Activated naive CD4-positive, alpha-beta T cell treated with anti-CD3 and anti-CD28 coated beads for 36 hours (primary cell): ENCODE measurements at places on chromosomes 4 and X. TPM values are rescaled to one million over a fixed set of nuclear protein-coding genes. Genes with fewer than 3 reads are reported as not detected.

GRCh38 chrX:50643525-50644137, 170.4 kb downstream of the SHROOM4 start:
- H3K4me3 ChIP-seq, result no peak overlapping the region
- H3K4me1 ChIP-seq, result no peaks in the 10 kb centered on the region
- H3K27ac ChIP-seq, result no peak overlapping the region
- no peak for DNase-seq

- no peak for DNase-seq
- H3K4me1 ChIP-seq, result no peaks in the 10 kb centered on the region
- no peak overlapping the region for H3K27ac ChIP-seq
Measured at GRCh38 chrX:128739539-128739938, 687.3 kb upstream of the ACTRT1 start.

DNA sequence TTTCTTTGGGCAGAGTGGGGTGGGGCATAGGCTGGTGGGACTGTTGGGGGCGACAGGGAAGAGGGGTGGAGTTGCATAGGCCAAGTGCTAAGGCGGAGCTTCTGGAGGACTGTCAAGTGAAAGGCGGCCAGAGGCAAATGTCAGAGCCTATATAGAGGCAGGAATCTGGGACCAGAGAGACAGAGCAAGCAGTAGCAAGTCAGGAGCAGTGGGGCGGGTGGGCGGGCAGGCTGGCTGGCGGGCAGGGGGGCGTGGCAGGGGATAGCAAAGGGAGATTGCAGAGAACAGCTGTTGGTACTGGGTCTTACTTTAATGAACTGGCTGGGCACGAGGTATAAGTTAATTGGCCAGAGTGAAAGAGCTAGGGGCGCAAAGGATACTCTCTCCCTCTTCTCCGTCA, 89.8 kb downstream of the RTL9 start:
- no peaks in the 10 kb centered on the region for H3K36me3 ChIP-seq
- H3K4me3 ChIP-seq, result no peak overlapping the region
- H3K4me1 ChIP-seq, result no peaks in the 10 kb centered on the region
- no peak for DNase-seq
- no peak overlapping the region for H3K27ac ChIP-seq

- H3K36me3 ChIP-seq, result no peaks in the 10 kb centered on the region
- no peaks in the 10 kb centered on the region for H3K4me1 ChIP-seq
- H3K27ac ChIP-seq, result no peak overlapping the region
- no peak overlapping the region for H3K4me3 ChIP-seq
- no peaks in the 10 kb centered on the region for H3K27me3 ChIP-seq
Measured at GRCh38 chrX:11533199-11533651, 132.5 kb downstream of the ARHGAP6 start.

GRCh38 chr4:7967501-7968261, 28.0 kb upstream of the AFAP1 start:
- DNase-seq, result no peak
- peak overlapping the region; percentile 74 for H3K27ac ChIP-seq
- peaks cover 10% of the 10 kb centered on the region for H3K36me3 ChIP-seq

- H3K27ac ChIP-seq, result no peak overlapping the region
- H3K4me1 ChIP-seq, result no peaks in the 10 kb centered on the region
- H3K4me3 ChIP-seq, result no peak overlapping the region
- no peaks in the 10 kb centered on the region for H3K27me3 ChIP-seq
- no peaks in the 10 kb centered on the region for H3K36me3 ChIP-seq
Measured at GRCh38 chr4:62450740-62451139, 1250.6 kb downstream of the ADGRL3 start.

- H3K4me1 ChIP-seq, result no peaks in the 10 kb centered on the region
- no peak overlapping the region for H3K4me3 ChIP-seq
- DNase-seq, result no peak
- peaks cover 4% of the 10 kb centered on the region for H3K27me3 ChIP-seq
- no peak overlapping the region for H3K27ac ChIP-seq
- H3K36me3 ChIP-seq, result peaks cover 4% of the 10 kb centered on the region
Measured at GRCh38 chr4:26104056-26104685, 190.2 kb downstream of the SMIM20 start.

Gene MAGEB17
- not detected for total RNA-seq

Gene SERTM2
- total RNA-seq, result 0.25 TPM

Gene NEUROG2
- total RNA-seq, result 0.14 TPM

Gene SYNPO2
- total RNA-seq, result 0.14 TPM

Gene MRFAP1L1
- total RNA-seq, result 38.6 TPM
